LNCaP clone FGC (cell line): ENCODE measurements at places on chromosomes 7 and 10.

DNA sequence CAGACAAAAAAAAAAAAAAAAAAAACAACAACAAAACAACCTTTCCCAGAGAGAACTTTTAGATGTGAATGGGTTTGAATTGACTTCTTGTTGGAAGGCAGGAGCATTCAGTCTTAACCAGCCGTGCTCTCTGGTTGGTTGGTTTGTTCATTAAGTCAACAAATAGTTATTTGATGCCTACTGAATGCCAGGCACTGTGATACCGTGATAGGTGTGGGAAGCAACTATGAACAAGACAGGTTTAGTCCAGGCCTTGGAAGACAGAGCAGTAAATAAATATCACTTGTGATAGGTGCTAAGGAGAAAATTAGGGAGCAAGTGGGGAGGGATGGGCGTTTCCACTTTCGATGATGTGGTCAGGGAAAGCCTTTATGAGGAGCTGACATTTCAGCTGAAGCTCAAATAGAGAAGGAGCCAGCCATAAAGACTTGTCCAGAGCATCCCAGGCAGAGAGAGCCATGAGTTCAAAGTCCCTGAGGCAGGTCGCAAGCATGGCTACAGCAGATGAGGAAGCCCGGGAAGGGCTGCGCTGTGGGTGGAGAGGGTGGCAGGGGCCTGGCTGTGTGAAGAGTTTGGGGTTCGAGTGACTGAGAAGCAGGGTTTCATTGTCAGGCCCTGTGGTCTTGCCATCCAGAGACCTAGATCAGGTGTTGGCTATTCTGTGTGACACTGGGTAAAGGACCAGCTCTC lies 8.0 kb downstream of the TSPAN15 start:
- no peak for DNase-seq

GRCh38 chr10:34697351-34698247 lies 117.5 kb downstream of the PARD3 start:
- no peak for DNase-seq

DNA sequence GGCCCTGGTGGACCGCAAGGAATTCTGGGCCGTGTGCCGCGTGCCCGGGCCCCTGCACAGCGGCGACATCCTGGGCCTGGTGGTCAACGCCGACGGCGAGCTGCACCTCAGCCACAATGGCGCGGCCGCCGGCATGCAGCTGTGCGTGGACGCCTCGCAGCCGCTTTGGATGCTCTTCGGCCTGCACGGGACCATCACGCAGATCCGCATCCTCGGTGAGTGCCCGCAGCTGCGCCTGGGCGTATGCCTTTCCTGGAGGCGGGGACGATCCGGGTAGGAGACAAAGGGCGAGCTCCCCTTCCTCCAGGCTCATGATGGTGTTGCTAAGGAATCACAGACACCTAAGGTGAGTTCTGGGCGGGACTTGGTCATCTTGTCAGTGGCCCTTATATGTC lies 91.5 kb downstream of the NEURL1 start:
- DNase-seq, result no peak

DNA sequence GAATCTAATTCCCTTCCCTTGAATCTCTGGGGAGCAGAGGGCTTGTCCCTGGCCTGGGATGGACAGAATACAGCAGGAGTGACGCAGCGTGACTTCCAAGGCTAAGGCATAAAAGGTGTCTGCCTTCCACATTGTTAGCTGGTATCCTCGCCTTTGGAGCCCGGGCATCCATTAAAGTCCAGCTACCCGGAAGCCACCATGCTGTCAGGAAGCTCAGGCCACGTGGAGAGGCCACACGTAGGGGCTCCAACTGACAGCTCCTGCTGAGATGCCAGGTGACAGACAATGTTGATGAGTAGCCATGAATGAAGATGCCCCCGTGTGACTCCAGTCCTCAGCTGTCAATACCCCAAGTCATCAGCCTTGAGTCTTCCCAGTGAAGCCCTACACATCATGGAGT lies 99.9 kb downstream of the OAT start:
- no peak for DNase-seq

DNA sequence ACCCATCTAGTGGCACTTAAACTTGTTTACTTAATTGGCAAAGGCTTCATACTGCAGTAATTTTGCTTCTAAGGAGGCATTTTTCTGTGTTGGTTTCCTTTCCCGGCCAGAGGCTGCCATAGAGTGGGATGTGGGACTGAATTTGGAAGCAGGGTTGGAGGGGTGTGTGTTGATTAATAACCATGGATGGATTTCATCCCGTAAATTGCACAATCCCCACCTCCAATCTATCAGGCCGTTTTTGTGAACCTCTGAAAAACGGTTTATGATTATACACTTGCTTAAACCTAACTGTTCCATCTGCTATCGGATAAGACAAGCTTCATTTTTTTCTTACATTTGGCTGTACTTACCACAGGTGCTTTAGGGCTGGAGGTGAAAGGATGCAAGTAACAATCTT lies 1.3 kb downstream of the TMEM60 start:
- DNase-seq, result no peak
